ENCODE measurements at places on chromosomes 2 and 18.

DNA sequence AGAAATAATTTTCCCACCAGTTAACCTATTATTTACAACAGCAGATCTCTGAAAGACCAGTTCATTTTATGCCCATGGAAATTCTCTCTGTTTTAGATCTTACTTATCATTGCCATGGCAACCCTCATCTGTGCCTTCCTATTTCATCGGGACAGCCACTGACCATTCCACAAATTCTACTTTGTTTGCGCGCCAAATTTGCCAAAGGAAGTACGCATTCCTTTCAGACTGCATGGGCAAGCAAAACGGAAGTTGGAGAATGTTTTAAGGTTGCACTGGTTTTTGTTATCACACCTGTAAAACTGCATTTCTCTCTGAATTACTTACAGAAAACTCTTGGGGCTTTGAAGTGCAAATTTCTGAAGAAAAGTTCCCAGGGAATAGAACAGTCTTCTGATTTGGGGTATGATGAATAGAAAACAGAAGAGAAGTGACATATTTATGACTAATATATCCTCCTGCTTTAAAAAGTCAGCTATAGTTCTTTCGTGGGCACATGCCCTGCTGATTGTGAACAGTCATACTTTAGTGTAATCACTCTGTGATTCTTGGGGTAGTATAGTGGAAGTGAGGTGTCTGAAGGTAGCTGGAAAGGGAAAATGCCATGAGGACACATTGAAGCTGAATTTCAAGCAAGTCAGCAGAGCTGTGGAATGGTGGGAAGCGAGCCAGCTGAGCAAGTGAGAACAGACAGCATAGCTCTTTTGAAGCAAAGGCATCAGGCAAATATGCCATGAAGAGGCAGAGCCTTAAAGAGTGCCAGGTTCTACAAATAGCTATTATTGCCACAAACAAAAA is 20.9 kb downstream of the NETO1 start:
- no peak for DNase-seq

DNA sequence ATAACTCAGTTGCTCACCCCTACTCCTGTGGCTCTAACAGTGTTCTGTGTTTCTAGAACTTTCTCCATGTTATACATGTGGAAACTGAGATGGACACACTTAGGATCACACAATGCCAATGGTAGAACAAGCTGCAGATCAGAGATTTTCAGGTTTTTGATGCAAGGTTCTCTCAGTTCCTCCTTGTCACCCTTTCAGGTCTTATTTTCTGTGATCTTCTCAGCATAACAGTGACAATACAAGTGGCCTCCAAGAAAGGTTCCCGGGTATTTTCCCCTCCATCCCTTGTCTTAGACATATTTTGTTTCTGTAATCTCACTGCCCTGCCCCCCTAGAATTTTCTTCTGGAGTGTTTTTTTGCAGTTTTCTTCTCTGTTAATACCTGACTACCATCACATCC is 6.2 kb upstream of the MGAT5 start:
- no peak for DNase-seq

DNA sequence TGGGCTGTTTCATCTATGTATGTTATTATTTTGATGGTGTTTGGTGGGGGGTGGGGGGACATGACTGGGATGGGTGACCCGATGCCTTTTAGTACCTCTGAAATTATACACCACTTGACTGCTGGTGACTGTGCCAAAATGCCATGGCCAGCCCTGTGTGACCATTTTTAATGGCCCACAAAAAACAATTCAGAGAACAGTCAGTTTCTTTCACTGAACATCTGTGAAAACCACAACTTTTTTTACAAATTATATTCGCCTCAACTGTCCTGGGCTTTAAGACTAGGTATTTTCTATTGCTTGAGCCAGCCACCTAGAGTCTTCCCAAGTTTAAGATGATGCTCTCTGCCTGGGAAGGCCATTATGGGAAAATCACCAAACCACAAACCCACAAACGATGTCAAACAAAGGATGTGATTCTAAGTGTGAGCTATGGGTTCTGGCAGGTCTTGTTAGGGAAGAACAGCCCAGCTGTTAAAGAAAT is 33.9 kb downstream of the FN1 start:
- DNase-seq = no peak

DNA sequence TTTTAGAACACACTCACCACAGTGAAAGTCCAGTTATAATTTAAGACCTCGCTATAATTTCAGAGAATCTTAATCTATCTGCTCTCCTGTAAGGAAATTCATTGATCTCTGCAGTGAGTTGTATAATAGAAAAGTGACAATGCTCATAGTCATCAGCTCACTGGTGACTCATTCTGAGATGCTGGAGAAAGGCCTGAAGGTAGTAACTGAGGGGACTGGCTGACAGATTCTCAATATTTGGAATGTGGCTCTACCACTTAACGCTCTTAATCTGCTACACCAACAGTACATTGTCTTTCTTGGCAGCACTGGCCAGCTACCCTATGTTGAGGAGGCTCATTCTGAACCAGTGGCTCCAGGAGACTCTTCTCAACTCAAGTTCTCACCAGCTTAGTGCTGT is 246.1 kb downstream of the RPRM start:
- DNase-seq = no peak

DNA sequence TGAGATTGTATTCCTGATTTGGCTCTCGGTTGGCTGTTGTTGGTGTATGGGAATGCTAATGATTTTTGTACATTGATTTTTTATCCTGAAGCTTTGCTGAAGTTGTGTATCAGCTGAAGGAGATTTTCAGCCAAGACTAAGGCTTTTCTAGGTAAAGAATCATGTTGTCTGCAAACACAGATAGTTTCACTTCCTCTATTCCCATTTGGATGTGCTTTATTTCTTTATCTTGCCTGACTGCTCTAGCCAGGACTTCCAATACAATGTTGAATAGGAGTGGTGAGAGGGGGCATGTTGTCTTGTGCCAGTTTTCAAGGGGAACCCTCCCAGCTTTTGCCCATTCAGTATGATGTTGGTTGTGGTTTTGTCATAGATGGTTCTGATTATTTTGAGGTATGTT is 90.4 kb downstream of the CYP26B1 start:
- no peak for DNase-seq

- no peak for DNase-seq
Measured at GRCh38 chr2:220877897-220878296, 694.2 kb downstream of the EPHA4 start.

Measured in stimulated activated CD8-positive, alpha-beta memory T cell treated with anti-CD3 and anti-CD28 coated beads, Interleukin-7, amount 100 ng/mL, for 48 hours (primary cell).